Stomach (tissue), 19 donors: ENCODE measurements at places on chromosomes 4 and X. TPM values are rescaled to one million over a fixed set of nuclear protein-coding genes. Genes with fewer than 3 reads are reported as not detected.
A peak's percentile ranks its signal among the peaks of the same experiment; 100 is the strongest.

The GLRB gene
- 5.3 TPM for total RNA-seq

The SPATA18 gene
- 1.8 TPM for total RNA-seq

The CC2D2A gene
- total RNA-seq: 24.5 TPM

The TMEM128 gene
- total RNA-seq: 19.6 TPM

DNA sequence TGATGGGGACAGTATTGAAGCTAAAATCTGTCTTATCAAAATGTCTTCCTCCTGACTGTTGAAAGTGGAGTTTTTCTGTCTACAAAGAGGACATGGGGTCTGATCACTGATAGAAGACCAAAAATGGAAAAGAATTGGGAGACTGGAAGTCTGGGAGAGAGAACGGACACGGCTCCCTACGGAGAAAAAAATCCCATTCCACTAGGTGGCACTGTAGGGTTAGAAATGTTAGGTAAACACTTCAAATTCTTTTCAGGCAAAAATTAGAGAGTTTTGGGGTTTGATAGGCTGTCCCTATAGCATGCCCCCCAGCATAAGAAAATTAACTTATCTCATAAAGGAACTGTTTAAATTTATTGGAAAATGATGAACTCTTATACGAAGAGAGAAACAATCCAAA, 200.5 kb downstream of the FAM133A start:
- H3K36me3 ChIP-seq: no peaks in the 10 kb centered on the region
- H3K27ac ChIP-seq: no peak overlapping the region
- no peak overlapping the region for H3K4me3 ChIP-seq
- DNase-seq: no peak
- H3K27me3 ChIP-seq: no peaks in the 10 kb centered on the region
- no peaks in the 10 kb centered on the region for H3K4me1 ChIP-seq

GRCh38 chrX:154348646-154349358, 25.6 kb downstream of the FLNA start:
- no peaks in the 10 kb centered on the region for H3K27me3 ChIP-seq
- no peak overlapping the region for H3K27ac ChIP-seq
- no peak overlapping the region for H3K4me3 ChIP-seq
- H3K4me1 ChIP-seq: peaks cover 11% of the 10 kb centered on the region
- peaks cover 13% of the 10 kb centered on the region for H3K36me3 ChIP-seq

GRCh38 chr4:104022831-104023230, 303.0 kb upstream of the TACR3 start:
- H3K4me1 ChIP-seq: no peaks in the 10 kb centered on the region
- DNase-seq: peak; percentile 20
- H3K27me3 ChIP-seq: no peaks in the 10 kb centered on the region
- H3K27ac ChIP-seq: no peak overlapping the region

GRCh38 chrX:142428916-142429315, 223.8 kb upstream of the MAGEC2 start:
- no peaks in the 10 kb centered on the region for H3K36me3 ChIP-seq
- H3K4me3 ChIP-seq: no peak overlapping the region
- DNase-seq: no peak
- no peaks in the 10 kb centered on the region for H3K27me3 ChIP-seq

GRCh38 chrX:150205011-150205410, 158.1 kb upstream of the MAMLD1 start:
- no peaks in the 10 kb centered on the region for H3K4me1 ChIP-seq
- no peak overlapping the region for H3K4me3 ChIP-seq
- no peak for DNase-seq
- no peaks in the 10 kb centered on the region for H3K27me3 ChIP-seq

GRCh38 chrX:2183193-2183725, 317.5 kb downstream of the DHRSX start:
- DNase-seq: no peak
- no peaks in the 10 kb centered on the region for H3K36me3 ChIP-seq
- no peaks in the 10 kb centered on the region for H3K27me3 ChIP-seq
- H3K4me3 ChIP-seq: no peak overlapping the region
- H3K27ac ChIP-seq: no peak overlapping the region

DNA sequence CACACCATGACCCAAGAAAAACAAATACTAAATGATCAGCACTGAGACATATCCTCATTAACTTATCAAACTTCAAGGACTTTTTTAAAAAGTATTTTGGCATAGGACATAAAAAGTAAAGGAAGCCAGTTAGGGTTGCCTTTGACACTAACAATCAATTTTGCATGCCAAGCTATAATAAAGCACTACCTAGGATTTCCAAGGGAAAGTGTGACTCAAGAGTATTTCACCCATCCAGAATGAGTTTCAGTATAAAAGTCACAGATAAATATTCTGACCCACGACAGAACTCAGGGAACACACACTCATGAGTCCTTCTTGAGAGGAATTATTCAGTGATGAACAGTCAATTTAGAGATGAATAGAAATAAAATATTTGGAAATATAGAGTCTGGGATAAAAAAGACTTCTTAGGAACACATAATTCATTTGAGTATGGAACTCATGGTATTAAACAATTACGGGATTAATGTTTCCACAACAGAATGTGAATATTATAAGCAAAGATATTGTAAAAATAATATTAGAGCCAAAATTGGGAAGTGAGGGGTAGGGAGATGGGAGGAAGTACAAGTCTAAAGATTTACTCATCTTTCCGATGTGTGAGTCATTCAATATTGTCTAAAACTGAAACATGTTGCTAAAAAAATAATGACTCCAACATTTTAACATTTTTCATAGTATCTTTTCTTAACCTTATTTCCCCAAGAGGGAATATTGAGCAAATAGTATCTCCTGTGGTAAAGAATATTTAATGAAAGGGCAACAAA, 143.5 kb upstream of the LNX1 start:
- H3K4me1 ChIP-seq: no peaks in the 10 kb centered on the region
- no peak overlapping the region for H3K4me3 ChIP-seq
- no peak for DNase-seq
- H3K36me3 ChIP-seq: no peaks in the 10 kb centered on the region

DNA sequence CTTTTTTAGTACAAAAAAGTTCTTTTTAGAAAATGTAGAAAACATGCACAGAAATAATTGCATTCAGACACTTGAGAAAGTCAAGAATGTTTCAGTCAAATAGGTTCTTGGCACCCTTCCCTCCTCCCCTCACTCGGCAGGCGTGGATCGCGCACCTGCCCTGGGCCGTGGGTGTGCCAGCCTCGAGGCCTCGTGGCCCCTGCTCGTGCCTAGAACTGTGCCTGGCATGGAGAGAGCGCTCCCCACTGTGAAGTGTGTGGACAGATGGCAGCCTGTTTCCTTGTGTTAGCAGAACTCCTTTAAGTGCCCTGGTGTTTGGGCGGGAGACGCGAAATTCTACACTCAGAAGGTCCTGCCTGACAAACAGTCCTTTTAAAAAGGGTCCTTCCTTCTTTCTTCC, 14.7 kb downstream of the RGS12 start:
- DNase-seq: no peak
- H3K27ac ChIP-seq: no peak overlapping the region
- no peak overlapping the region for H3K4me3 ChIP-seq
- H3K27me3 ChIP-seq: no peaks in the 10 kb centered on the region
- H3K4me1 ChIP-seq: peaks cover 34% of the 10 kb centered on the region

DNA sequence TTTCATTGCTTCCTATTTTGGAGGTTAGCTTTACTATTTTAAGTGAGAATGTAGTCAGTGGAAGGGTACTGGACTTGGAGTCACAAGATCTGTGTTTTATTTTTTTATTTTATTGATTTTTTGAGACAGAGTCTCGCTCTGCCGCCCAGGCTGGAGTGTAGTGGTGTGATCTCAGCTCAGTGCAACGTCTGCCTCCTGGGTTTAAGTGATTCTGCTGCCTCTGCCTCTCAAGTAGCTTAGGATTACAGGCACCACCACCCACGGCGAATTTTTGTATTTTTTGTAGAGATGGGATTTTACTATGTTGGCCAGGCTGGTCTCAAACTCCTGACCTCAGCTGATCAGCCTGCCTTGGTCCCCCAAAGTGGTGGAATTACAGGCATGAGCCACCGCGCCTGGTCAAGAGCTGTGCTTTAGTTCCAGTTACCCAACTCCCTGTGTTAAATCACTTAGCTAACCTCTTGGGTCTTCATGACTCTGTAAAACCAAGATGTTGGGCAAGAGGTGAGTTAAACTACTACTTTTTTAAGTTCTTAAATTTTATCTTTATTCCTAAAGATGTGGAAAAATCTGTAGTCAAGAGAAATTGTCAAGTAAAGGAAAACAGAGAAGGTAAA, 11.2 kb downstream of the USP9X start:
- no peaks in the 10 kb centered on the region for H3K36me3 ChIP-seq
- no peak for DNase-seq
- no peak overlapping the region for H3K27ac ChIP-seq
- H3K4me1 ChIP-seq: peaks cover 72% of the 10 kb centered on the region

DNA sequence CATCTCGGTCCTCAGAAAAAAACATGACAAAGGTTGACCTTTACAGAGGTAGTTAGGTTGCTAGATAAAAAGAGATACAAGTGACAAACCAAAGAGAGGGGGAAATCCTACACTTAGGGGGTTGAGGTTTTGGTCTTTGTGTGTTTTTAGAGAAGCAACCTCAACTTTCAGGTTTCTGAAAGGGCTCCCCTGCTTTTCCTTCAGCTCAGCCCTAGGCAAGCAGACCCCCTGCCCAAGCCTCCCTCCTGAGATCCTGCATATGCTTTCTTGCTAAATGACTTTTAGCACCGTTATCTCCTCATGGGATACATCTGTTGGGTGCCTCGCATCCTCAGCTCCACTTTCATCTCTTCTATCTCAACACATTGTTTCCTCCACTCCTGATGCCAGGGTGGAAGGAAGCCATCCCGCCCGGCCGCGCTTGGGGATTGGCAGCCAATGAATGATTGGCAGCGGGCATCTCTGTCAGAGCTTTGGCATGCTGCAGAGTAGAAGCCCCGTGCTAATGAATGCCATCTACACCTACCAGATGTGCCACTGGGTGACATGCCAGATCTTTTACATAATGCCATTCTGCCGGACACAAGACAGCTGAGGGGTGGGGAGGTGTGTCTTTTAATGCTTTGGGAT, 15.0 kb upstream of the PRDM8 start:
- peaks cover 26% of the 10 kb centered on the region for H3K27me3 ChIP-seq
- H3K4me1 ChIP-seq: peaks cover 34% of the 10 kb centered on the region
- H3K27ac ChIP-seq: no peak overlapping the region
- no peak overlapping the region for H3K4me3 ChIP-seq
- H3K36me3 ChIP-seq: no peaks in the 10 kb centered on the region

- no peak overlapping the region for H3K27ac ChIP-seq
- H3K27me3 ChIP-seq: no peaks in the 10 kb centered on the region
- H3K4me1 ChIP-seq: peaks cover 8% of the 10 kb centered on the region
- no peak for DNase-seq
- no peak overlapping the region for H3K4me3 ChIP-seq
Observed at GRCh38 chr4:79621061-79621460, 213.0 kb upstream of the GK2 start.

DNA sequence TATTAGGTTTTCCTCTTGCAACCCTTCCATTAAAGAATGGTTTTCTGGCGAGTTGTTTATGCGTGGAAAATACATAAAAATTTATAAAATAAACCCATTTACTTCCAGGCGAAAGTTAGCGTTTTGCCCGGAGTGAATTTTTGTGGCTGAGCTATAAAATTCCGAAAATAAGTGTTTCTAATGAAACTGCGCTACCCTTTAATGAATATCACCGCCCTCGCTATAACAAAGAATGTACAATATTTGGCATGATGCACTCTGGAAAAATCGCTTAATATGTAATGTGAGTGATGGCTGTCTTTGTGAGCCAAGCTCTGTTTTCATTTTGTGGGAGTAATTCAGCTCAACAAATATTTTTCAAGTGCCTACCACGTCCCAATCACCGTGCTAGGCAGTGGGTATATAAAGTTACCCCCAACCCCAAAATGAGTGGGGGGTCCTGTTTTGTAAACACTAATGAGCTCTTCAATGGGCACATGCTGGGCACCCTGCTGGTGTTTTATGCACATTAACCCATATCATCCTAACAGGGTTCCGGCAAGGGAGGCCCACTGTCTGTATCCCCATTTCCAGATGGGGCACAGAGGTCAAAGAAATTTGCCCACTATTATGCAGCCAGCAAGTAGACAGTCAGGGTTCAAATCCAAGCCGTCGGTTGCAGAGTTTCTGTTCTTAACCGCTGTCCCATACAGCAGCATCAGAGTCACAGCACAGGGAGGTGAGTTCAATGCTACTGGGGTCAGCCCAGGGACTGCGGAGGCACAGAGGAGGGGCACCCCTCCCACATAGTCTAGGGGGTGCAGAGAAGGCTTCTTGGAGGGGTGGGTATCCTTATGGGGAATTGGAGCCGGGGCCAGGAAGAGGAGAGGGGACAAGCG, 65.7 kb upstream of the STX18 start:
- no peaks in the 10 kb centered on the region for H3K4me1 ChIP-seq
- H3K4me3 ChIP-seq: no peak overlapping the region
- no peak for DNase-seq
- no peak overlapping the region for H3K27ac ChIP-seq

- H3K4me1 ChIP-seq: peaks cover 50% of the 10 kb centered on the region
- no peaks in the 10 kb centered on the region for H3K27me3 ChIP-seq
- no peaks in the 10 kb centered on the region for H3K36me3 ChIP-seq
- peak overlapping the region; percentile 0 for H3K27ac ChIP-seq
- no peak for DNase-seq
- no peak overlapping the region for H3K4me3 ChIP-seq
Observed at GRCh38 chr4:147789596-147789995, 57.7 kb downstream of the ARHGAP10 start.

DNA sequence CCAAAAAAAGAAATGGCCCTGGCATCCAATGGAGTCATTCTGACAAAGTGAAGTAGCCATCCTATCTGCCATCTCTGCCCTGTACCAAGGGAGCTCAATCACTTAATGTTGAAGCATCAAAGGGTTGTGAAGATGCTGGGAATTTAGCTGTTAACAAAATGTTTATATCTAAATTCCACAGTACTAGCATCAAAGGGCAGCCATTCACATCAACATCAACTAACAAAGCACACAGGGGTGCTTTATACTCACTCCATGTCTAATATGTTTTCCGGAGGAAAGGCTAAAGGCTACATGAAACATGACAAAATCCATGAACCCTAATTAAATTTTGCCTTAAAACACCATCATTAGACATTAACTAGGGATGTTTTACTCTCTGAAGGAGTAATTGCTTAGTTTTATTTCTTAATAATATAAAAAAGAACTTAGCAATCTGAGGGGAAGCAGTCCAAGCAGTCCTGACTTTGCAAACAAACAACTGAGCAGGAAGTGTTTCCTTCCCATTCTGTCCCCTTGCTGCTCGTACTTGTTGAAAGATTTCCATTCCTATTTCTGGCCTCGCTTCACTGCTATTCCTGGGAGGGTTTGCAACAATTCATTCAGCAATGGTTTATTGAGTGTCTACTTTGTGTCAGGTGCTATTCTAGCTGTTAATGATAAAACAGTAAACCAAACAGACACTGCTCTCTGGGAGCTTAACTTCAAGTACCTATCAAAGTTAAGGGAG, 208.6 kb upstream of the SLC7A11 start:
- no peak overlapping the region for H3K4me3 ChIP-seq
- peak; percentile 6 for DNase-seq
- no peaks in the 10 kb centered on the region for H3K4me1 ChIP-seq
